Lower leg skin (tissue), 4 donors: ENCODE measurements at places on chromosomes 7 and 10. TPM values are rescaled to one million over a fixed set of nuclear protein-coding genes. Genes with fewer than 3 reads are reported as not detected.

The SLC13A4 gene
- total RNA-seq = 0.34 TPM

The EBLN1 gene
- total RNA-seq = not detected

The EN2 gene
- not detected for total RNA-seq

The FAM171A1 gene
- total RNA-seq = 3.3 TPM

The STX1A gene
- total RNA-seq = 9.2 TPM

The SEMA4G gene
- total RNA-seq = 19.5 TPM

The FFAR4 gene
- total RNA-seq = 0.88 TPM

DNA sequence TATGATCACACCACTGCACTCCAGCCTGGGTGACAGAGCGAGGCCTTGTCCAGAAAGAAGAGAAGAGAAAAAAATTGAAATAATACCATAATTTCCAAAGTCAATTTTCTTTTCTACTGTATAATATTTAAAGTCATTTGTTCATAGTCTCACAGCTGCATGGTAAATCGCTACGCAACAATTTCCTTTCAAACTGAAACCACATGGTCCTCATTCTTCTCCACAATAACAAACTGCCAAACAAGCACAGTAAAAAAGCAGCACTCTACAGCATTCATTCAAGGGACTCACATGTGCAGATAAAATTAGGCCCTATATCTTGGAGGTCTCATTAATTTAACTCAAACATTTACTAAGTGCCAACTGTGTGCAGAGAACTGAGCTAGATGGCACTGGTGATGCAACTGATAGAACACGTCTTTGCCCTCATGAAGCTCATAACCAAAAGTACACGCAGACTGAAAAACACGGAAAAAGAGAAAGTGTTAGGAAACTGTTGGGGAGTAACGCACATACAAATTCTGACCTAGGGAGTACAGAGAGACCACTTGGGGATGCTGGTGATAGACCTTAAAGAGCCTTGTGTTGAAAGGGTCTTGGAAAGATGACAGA is 68.4 kb upstream of the SRRM3 start:
- no peak for DNase-seq

GRCh38 chr10:72764151-72764550 is 72.2 kb downstream of the MCU start:
- DNase-seq = no peak

DNA sequence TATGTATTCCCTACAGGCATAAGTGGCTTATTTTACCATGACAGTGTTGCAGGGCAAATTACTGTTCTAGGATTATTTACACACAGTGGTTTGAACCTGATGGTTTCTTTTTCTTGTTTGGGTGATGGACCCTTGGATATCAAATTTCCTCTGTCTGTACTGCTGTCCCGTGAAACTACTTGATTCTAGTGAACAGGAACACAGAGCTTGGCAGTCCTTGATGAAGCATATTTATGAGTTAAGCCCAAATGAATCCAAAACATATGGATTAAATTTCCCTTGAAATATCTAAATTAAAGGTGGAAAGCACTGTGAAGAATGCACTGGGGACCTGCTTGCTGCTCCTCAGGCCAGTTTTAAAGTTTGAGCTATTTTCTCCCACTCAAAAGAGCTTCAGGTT is 635.3 kb downstream of the INHBA start:
- no peak for DNase-seq

DNA sequence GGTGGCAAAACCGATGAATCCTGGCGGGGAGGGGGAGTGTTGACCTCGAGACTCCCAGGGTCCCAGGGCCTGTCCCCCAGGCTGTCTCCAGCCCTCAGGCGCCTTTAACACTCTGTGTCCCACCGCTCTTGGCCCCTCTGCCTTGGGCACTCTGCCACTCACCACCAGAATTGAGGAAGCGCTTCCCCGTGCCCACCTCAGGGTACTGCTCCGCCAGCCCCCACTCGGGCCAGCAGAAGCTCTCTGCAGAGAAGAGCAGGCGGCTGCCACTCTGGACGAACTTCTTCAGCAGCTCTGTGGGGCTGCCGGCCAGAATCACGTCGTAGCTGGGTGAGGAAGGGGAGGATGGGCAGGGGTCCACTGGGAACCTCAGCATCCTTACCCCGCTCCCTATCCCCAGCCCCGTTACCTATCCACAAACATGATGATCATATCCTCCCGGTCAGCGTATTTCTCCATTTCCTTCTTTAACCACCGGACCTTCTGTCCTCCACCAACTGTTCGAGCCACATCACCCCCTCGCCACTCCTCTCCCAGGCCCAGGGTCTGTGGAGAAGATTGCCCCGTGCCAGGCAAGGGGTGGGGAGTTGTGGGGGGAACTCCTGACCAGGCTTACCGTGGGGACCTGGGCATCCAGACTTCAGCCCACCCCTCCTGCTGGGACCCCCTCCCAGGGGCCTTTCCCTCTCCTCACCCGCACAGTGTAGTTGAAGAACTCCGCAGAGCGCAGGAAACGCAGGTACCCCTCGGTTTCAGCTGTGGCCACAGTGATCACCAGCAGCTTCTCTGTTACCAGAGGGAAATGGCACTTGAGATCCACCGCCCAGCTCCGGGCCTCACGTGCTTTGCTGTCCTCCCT is 1.2 kb downstream of the PLOD3 start:
- no peak for DNase-seq

DNA sequence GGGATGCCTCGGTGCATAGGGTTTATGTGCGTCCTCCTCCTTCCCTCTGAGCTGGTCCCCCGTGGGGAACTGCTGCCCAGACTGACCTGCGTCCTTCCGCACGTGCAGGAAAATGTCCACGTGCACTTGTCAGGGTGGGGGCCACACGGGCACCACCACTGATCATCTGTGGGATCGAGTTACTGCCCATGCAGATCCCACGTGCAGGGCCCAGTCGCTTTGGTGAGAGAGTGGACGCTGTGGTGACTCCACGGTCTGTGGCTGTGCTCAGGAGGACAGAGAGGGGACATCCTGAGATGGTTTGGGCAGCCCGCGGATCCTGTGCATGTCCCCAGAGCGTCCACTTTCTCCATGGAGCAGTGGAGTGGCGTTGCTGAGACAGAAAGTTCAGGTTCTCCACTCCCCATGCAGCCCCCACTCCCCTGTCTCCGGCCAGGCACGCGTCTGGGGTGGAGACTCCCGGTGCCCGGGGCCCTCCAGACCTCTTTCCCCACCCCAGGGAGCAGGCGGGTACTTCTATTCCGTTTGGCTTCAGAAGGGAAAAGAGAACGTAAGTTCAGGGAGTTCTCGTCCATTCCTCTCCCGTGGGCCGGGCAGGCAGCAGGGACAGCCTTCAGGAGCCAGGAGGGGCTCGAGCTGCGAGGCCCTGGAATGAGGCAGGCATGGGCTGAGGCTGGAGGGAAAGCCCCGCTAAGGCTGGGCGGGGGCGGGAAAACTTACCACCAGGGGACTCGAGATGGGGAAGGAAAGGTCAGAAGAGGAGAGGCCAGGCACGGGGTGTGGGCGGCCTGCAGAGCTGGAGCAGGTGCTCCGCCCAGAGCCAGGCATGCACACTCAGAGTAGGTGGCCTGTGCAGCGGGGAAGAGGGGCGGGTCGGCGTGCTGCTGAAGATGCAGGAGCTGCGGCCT is 59.9 kb downstream of the EGFR start:
- DNase-seq = no peak

DNA sequence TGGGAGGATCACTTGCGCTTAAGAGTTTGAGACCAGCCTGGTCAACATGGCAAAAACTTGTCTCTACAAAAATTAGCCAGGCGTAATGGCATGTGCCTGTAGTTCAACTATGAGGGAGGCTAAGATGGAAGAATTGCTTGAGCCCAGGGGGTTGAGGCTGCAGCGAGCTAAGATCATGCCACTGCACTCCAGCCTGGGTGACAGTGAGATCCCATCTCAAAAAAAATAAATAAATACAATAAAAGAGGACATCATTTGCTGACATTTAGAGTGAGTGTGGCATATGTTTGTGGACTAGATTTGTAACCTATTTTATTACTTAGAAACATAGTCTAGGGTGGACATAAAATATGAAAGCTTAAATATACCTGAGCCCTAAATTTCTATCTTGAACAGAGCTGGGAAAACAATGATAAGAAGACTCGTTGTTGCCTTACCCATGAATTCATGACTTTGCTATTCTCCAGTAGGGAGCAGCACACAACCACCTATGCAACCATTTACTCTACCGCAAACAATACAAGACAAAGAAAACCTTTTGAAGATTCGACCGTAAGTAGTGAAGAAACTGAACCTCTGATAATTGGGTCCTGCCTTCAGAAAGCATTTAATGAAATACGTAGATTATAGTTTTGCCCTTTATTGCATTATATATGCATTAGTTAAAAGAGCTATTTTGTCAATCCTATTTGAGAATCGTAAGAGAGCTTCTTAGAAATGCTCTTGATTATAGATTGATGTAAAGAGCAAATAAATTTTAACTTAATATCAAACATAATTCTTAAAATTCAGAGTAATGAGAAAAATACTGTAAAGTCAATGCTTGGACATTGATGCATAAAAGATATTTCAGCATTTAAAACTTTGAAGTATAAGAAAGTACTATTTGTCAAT is 83.5 kb downstream of the GNAT3 start:
- DNase-seq = no peak

DNA sequence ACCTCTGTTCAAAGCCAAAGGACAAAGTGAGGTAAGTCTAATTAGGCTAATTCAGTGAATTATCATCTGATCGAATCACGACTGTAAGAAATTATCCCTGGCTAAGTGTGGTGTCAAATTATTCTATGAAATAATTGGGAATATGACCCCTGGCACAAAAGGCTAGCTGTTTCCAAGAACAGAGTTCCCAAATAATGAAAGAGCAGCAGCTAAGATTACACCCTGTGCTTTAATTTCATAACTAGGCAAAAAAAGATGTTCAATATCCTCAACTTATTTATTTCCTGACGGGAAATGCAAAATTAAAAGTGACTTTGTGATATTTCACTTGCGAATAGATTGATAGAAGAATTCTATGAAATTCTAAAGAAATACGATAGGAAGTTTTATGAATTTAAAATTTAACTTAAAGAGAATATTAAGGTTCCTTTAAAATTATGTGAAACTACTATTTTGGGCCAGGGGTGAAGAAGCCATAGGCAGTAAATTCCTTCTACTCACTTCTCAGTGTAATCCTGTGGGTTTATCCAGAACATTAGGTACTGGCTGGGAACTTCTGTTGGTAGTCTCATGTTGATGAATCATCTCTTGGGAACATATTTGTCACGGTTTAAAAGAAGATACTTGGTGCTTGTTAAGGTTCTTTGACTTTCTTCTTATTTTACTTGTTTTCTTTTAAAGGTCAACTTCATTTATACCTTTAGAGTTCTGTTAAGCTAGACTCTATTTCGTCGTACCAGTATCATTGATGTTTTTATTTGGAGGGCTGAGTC is 148.5 kb downstream of the POLR1F start:
- DNase-seq = no peak

DNA sequence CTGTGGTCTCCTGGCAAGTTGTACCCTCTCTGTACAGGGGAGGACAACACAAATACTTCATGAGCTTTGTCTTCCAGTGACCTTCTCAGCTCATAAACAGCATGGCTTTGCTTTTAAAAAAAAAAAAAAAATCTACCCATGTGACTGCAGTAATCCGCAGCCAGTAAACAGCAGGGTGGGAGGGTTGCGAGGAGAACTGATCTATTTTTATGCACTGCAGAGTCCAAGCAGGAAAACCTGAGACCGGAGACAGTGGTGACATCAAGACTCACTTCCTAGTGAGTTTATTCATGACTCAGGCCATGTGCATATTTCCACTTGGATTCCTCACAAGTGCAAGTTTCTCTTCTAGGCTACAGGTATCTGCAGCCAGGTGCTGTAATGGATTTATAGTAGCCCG is 127.9 kb downstream of the NRF1 start:
- no peak for DNase-seq

GRCh38 chr10:30573721-30574431 is 55.7 kb downstream of the LYZL2 start:
- DNase-seq = no peak

DNA sequence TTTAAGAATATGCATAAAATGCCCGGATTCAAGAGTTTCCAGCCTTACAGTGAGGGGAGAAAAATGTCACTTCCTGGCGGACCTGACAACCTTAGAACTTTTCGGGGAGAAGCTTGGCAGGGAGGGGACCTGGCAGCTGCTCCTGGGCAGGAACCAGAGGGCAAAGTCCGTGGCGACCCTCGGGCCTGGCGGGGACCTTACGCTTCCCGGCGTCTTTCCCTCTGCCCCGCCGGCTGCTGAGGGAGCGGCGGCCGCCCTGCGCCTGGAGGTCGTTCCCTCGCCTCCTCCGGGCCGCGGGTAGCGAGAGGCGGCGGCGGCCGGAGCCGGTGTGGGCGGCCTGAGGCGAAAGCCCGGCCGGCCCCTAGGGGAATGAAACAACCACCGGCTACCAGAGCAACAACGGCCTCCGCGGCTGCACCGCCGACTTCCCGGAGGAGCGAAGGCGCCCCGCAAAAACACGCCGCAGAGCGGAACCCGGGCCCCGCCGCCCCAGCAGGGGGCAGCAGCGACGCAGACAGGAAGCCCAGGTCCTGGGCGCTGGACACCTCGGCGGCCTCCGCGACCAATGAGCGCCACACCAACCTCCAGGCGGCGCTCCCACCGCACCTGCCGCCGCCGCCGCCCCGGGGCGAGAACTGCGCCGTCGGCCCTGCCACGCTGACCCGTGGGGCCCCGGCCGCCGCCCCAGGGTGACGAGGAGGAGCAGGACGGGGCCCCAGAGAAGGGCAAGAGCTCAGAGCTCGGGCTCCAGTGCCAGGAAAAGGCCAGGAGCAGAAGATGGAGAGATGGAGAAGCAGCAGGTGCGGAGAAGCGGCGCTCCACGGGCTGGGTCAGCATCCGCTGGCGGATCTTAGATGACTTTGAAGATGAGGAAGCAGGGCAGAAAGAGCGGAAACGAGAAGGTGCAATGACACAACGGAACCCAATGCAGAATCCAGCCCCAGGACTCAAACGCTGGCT is 10.5 kb upstream of the ACSM6 start:
- DNase-seq = peak; percentile 59

- DNase-seq = peak; percentile 95
Observed at GRCh38 chr7:106659963-106660861, 746 bp downstream of the CCDC71L start.
